ENCODE measurements at places on chromosomes 7 and 10.

- DNase-seq, result no peak
These were observed 61.6 kb upstream of the RNF32 start for GRCh38 chr7:156578978-156579430.

DNA sequence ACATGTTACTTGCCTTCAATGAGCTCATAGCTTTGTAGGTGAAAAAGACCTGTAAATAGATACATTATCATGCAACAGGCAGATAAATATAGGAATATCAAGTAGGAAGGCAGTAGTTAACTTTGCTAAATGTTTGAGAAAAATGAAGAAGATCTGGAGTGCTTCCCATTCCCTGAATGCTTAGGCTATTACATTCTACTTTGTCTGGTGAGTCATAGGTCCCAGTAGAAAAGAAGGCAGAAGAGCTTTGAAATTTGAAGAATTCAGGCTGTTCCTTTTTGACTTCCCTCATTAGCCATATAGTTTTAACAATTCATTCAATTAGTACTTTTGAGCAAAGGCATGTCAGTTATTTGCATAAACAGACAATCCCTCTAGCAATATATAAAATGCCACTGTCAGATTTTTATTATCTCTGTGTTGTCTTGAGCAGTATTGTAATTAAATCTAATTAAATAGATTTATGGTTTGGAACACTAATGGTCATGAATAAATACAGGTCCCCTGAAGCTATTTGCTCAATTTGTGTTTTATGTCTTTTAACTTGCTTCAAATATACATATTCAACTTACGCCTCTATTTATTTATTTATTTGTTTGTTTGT is 875.0 kb downstream of the REEP3 start:
- DNase-seq, result no peak

- DNase-seq, result no peak
These were observed 546.9 kb downstream of the KCNMA1 start for GRCh38 chr10:77090381-77091356.

GRCh38 chr10:127926455-127926854 is 19.6 kb downstream of the PTPRE start:
- DNase-seq, result no peak

- no peak for DNase-seq
These were observed 6.5 kb downstream of the SAMD8 start for GRCh38 chr10:75117995-75118394.

GRCh38 chr7:3240826-3241430 is 60.1 kb upstream of the SDK1 start:
- DNase-seq, result no peak

DNA sequence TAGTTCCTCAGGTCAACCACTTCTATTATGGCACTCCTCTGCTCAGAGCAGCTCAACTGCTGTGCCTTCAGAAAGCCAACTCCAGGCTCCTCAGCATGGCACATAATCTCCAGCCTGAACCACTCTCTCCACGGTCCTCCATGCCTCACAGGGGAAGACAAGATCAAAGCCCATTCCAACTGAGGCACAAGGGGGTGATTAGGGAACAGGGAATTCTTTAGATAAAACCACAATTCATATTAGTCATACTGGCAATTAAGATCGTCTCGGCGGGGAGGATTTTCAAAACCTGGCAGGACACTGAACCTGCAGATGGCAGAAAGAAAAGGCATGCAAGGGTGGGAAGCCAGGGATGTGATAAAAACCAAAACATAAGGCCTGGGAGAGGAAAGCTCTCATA is 361.6 kb downstream of the FGFR2 start:
- no peak for DNase-seq

GRCh38 chr10:25682203-25682851 is 251.7 kb upstream of the MYO3A start:
- DNase-seq, result no peak

- DNase-seq, result no peak
These were observed 147.7 kb downstream of the UBE2H start for GRCh38 chr7:129804890-129805719.

GRCh38 chr10:43781480-43782361 is 133.0 kb upstream of the ZNF32 start:
- DNase-seq, result peak; percentile 71

GRCh38 chr10:43317422-43317821 is 50.6 kb upstream of the RASGEF1A start:
- no peak for DNase-seq
